ENCODE measurements at places on chromosomes 1 and 21.

GRCh38 chr1:109804660-109805059, 40.9 kb upstream of the EPS8L3 start:
- no peak for DNase-seq

DNA sequence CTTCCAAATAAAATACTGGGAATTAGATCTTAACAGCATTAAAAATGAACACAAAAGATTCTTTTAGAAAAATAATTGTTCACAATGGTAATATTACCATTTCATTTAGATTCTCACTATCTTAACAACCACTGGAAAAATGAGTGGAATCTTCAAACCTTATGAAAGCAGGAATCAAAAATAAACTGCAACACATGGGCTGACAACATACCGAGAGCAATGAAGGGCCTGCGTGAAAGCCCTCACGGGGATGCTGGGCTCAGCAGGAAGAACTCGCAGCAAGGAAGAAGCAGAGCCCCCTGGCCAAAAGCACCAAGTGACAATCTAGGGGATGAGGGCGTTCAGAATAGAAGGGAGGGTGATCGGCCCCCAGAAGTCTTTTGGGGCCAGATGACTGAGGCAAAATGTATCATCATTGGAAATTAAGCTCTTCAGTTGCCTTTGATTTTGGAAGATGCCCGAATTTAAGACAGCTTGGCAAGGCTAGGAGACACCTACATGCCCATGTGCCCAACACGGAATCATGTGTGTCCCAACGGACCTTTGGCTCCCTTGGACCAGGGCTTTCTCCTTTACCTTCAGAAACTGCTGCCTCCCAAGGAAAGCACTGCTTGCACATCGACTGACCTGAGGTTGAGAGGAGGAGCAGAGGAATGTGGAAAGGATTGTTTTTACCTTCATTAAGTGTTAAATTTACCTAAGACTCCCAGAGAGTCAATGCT, 103.9 kb downstream of the TGFBR3 start:
- DNase-seq = no peak

GRCh38 chr1:32928715-32929114, 27.5 kb upstream of the TMEM54 start:
- no peak for DNase-seq

GRCh38 chr1:43067977-43068751, 103.9 kb downstream of the EBNA1BP2 start:
- DNase-seq = no peak

- no peak for DNase-seq
Observed at GRCh38 chr21:37058261-37058660, 14.6 kb downstream of the PIGP start.

GRCh38 chr1:160630523-160631451, 16.1 kb downstream of the SLAMF1 start:
- no peak for DNase-seq

DNA sequence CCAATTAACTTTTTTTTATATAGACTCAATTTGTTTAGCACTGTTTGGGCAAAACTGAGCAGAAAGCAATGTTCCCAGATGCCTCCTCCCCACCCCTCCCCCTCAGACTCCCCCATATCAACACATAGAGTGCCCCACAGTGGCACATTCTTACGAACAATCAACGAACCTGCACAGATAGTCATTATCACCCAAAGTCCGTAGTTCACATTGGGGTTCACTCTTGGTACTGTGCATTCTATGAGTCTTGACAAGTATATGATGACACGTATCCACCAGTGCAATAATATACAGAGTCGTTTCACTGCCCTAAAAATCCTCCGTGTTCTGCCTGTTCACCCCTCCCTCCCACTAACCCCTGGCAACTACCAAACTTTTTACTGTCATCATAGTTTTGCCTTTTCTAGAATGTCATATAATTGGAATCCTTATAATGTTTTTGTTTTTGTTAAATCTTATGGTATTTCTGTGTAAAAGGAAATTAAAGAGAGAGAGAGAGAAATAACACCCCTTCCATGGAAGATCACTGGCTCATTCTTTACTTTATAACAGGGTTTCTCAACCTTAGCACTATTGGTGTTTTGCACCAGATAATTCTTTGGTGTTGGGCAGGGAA, 37.2 kb upstream of the HNRNPU start:
- no peak for DNase-seq

DNA sequence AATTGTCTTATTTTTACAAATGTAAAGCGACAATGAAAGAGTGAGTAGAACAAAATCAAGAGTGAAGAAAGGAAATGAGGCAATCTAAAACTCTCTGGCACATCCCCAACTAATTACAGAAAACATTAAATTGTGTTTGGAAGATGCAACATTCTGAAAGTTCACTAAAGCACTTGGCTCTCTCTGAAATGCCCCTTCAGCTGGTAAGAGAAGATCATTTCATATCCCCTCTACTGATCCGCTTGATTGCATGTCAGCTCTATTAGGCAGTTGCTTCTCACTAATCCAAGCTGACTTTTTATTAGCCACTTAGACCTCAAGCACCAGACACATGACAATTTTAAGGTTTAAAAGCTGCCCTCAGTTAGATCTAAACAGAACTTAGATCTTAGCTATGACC, 262.8 kb upstream of the PRMT6 start:
- DNase-seq = no peak
